Stimulated activated CD8-positive, alpha-beta memory T cell treated with anti-CD3 and anti-CD28 coated beads, Interleukin-7, amount 100 ng/mL, for 1 hour (primary cell): ENCODE measurements at places on chromosomes 1 and 21.

DNA sequence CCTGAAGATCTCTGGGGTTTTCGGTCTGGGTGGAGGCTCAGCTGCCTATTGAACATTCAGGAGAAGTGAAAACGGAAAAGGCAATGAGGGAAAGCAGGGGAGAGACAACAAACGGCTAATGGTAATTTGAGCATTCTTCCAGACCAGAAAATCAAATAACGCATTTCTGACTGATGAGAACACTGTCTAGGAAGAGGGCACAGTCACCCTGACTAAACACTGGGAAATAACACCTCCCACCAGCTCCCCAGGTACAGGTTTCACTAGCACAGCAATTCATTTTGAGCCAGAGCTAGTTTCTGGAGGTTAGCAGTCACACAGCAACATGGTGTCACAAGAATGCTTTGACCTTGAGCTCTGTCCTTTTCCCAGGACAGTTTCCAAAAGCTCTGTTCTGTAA, 21.1 kb downstream of the NCF2 start:
- no peak for DNase-seq

DNA sequence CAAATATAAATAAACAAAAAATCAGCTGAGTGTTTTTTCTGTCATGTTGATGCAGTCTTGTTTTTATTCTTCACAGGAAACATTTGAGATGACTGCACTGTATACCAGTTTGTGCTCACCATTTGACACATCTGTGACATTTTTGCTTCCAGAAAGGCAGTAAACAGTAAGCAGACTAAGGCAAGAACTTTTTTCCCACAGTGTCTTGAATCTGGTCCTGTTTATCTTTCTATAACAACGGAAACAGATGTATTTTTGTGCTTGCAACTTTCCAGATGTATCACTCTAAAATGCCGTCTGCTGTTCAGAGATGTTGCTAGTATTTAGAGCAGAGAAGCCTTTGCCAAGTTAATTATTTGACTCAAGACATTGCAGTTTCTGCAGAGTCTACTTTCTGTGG, 105.5 kb downstream of the ZC3H11B start:
- no peak for DNase-seq

- no peak for DNase-seq
These were observed 72.2 kb upstream of the GADD45A start for GRCh38 chr1:67612788-67613241.

GRCh38 chr1:31795801-31796621, 19.8 kb downstream of the SPOCD1 start:
- no peak for DNase-seq

- DNase-seq = no peak
These were observed 1.6 kb upstream of the NECAP2 start for GRCh38 chr1:16438924-16439323.

- DNase-seq = no peak
These were observed 75.0 kb upstream of the SELENON start for GRCh38 chr1:25724966-25725365.

- DNase-seq = no peak
These were observed 13.1 kb downstream of the CDC7 start for GRCh38 chr1:91513706-91514105.

DNA sequence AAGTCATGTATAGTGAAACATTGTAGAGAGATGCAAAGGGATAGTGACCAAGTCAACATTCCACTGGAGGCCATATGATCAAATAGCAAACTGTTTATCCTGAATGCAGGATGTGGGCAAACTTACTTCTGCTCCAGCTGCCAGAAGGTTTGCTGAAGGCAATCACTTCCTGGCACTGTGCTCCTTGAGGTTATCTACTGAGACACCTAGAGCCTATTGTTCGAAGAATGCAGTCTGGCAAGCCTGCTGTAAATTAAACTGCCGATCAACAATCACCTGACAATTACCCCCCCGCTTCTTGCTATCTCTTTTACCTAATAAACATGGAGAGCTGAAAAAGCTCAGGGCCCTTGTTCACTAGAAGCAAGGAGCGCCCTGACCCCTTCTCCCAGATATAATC, 139.4 kb upstream of the B3GALT2 start:
- no peak for DNase-seq

DNA sequence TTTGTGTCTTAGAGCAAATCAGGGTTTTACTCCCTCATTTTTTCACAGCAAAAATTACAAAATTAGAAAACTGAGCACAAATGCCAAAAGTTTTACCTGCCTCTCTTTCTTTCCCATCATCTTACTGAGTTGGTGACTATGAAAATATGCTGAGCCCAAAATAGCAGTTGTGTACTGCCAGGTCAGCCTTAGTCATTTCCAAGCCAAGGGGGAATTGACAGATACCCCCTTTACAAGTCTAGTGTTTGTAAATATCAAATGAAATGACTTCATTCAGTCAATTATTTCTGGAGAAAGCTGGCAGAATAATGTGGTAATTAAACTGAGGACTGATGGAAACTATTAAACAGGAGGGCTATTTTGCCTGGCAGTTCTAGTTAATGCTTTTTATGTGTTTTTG, 11.4 kb upstream of the GORAB start:
- DNase-seq = no peak

GRCh38 chr1:113760102-113761080, 1.1 kb upstream of the PHTF1 start:
- DNase-seq = no peak

GRCh38 chr1:205444931-205445645, 10.8 kb downstream of the BLACAT1 start:
- DNase-seq = no peak

- DNase-seq = no peak
These were observed 21.7 kb downstream of the ARV1 start for GRCh38 chr1:231000639-231001038.

- DNase-seq = no peak
These were observed 181.2 kb upstream of the SNX7 start for GRCh38 chr1:98480271-98480670.

DNA sequence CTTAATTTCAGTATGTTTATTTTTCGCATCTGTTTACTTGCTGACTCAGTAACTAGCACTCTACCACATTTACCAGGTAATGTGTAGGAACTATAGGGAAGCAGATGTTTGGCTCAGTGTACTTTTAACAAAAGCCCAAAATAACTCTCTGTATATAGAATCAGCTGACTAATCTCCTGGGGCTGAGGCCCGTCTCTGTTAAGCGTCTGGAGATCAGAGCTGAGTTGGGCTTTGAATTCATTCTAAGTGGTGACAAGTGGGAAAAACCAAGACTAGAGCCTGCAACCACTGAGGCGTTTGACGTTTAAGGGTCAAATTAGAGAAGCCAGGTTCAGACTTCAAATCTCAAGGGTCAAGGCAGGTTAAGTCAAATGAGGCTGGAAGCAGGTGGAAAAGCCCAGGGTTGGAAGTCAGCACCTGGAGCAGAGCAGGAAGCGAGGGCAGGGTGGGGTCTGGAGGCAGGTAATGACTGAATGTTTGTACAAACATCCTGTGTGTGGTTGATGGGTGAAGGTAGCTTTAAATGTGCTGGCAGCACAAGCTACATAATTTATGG, 56.8 kb upstream of the LYST start:
- DNase-seq = no peak

- no peak for DNase-seq
These were observed 4.2 kb downstream of the FLAD1 start for GRCh38 chr1:154987326-154987725.

DNA sequence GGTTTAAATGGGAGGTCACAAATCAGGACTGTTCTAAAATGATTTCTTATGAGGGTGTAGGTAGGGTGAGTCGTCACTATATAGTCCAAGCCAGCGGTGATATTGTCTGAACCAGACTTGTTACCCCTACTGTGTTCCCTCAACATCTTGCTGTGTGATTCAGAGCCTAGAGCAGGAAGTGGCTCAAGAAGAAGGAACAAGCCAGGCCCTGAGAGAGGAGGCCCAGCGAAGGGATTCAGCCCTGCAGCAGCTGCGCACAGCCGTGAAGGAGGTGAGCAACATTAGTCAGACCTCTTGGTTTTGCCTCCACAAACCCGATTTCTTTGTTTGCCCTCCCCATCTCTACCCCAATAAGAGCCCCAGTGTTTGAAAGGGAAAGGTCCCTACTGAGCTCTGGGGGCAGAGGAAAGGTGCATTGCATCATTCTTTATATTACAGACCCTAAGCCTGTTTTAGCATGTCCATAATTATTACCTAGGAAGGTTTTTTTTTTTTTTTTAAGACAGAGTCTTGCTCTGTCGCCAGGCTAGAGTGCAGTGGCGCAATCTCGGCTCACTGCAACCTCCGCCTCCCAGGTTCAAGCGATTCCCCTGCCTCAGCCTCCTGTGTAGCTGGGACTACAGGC, 5.0 kb upstream of the SH3BGRL3 start:
- DNase-seq = no peak

DNA sequence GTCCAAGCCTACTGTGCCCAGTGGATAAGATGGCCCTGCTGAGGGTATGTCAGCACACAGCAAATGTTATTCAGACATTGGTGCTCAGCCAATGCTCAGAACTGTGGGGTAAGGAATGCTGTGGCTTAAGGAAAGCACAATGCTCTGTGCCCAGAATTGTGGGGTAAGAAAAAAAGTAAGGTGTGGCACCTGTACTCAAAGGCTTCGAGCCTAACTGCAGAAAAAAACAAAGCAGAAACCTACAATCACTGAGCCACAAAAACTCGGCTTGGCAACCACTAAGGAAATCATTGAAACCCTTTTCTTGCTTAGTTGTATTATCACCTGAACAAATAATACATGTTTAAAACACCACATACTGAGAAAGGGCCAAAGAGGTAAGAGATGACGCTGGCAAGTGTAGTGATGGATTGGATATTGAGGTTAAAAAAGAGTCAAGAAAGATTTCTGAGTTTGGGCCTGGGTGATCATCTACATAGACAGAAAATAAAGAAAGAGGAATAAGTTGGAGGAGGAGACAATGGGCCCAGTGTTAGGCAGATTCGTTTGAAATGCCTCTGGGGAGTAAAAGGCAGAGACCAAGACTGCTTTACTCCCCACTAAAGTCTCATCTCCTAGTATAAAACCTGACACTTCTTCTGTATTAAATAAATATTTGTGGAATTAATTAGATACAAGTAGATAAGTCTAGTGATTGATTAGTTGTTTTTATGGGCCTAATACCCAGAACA, 25.9 kb upstream of the ATP1A1 start:
- DNase-seq = no peak

DNA sequence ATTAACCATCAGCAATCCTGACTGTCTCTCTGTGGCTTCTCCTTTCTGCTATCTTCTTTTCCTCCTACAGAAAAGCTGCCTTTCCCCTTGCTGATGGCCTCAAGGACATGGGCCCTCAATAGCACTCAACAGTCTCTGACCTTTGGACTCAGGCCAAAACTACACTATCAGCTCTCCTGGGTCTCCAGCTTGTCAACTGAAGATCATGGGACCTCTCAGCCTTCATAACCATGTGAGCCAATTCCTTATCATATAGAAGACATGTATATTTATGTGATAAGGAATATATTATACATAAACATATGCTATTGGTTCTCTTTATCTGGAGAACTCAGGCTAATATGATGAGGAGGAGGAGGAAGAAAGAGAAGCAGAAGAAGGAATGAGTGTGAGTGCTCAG, 91.8 kb upstream of the GJB5 start:
- DNase-seq = no peak

- DNase-seq = no peak
These were observed 27.5 kb downstream of the HUNK start for GRCh38 chr21:31900121-31900895.

GRCh38 chr1:53616927-53617326, 122.0 kb downstream of the GLIS1 start:
- DNase-seq = no peak

- DNase-seq = no peak
These were observed 5.8 kb downstream of the SLC45A1 start for GRCh38 chr1:8323706-8324105.

DNA sequence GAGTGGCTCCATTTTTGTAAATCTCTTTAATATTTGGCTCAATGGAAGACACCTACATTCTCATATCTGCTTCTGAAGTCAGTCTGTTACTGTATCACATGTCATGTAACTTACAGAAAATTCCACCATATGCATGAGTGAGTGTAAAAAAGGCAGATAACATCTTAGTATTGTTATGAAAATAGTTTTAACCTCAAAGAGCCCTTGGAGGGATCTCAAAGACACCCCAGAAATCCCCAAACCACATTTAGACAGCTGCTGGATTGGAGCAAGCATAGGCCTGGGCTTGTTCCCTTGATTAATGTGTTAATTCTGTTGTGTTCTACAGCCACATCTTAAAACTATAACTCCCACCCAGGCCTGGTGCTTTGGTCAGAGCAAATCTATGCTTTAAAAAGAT, 16.9 kb downstream of the MACO1 start:
- DNase-seq = no peak

DNA sequence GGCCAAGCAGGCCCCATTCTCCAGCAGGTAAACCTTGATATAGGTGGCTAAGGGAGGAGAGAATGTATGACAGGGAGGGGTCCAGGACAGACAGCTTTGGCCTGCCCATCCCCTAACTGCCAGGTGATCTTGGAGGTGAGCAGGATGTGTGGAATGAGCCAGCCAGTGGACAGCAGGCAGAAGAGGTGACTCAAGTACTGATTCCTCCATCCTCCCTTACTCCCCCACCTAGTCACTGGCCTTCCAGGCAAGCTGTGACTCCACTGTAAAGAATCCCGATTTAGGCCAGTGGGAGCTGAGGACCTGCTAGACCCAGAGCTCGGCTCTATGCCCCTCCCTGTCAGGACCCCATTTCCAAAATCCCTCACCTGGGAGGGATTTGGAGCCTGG, 36.6 kb downstream of the RIMS3 start:
- DNase-seq = no peak

- no peak for DNase-seq
These were observed 65.6 kb downstream of the PCBP3 start for GRCh38 chr21:45709173-45709572.
